ENCODE measurements at places on chromosomes 12 and 14.

GRCh38 chr12:58033831-58034230 lies 92.5 kb downstream of the ATP23 start:
- no peak for DNase-seq

- peak; percentile 68 for DNase-seq
These were observed 201.7 kb downstream of the EXOC5 start for GRCh38 chr14:57066887-57067513.

DNA sequence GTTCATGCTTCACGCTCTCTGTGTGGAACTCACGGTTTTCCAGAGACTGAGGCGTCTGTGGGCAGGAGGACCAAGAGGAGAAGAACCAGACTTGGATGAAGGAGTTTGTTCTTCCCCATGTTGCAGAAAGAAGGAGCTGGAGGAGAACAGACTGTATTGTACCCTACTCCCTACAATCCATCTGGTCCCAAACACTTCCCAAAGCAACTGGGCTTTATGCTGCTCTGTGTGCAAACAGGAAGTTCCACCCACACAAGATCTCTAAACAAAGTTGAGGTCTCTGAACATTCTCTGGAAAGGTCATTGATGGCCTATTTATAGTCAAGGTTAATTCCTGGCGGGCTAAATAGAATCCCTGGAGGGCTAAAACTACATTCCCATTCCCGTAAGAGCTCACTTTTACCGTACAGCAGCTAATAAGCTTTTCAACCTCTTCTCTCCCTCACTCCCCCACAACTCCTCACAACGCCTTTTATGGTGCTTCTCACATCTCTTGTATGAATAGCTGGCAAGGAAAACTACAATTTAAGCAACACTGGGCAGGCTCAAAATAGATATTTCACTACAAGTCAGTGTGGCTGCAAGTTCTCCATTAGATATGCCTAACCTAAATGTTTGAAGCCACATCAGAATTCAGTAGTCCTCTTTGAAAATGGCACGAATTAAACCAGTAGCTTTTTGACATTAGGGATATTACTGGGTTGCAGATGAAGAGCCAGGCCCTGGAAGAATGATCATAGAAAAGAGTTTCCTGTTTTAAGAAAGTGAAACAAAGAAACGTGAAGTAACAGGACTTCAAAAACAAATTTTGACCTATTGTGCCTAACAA lies at the start of gene A2M:
Gene A2M, minus strand, starts transcription at position 189 of the 829 bp plus-strand sequence. Its CDS starts 70 bp downstream, at position 119.
- DNase-seq = peak; percentile 72

DNA sequence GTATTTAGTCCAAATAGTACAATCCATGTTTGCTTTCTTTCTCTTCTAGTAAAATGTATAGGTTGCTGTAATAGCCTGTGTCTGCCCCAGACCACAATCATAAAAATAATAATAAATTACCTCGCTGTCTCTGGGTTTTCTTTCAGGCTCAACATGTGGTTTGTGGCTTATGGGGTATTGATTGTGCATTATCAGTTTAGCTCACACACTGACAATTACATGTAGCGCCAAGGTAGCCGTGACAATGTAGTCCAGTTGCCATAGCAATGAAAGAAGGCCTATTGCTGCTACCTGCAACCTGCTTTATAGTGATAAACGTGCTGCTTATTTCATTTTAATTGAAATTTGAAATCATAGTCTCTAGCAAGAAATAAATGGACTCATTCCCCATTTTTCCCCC lies 1009.8 kb downstream of the NRXN3 start:
- DNase-seq = no peak

DNA sequence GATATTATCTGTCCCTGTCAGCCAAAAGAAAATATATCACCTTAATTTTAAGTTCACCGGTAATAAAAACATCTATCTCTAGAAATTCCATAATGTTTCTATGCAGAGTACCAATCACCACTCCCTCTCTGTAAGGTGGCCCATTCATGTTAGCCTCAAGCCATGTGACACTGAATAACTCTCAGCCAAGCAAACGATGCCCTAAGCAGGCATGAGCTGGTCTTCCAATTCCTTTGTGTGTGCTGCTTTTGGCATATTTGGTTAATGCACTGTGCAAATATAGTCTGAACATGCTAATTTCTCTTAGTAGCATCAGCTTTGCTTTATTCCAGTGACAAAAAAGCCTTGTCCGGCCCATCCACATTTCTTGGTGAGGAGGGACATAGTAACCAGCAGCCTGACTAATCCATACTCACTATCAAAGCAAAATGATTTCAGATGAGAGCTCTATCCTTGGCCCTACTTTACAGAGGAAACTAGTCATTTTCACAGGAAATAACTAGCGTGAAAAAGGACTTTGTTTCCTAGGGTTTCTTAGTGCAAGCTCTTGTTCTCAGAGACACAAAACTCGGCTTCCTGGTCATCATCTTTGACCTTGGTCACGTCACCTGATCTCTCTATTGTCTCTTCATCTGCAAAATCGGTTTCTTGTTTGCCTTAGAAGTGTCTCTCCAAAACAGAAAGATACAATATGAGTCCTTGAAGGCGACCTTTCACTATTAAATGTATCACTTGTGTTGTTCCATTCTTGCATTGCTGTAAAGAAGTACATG lies 59.2 kb upstream of the RTRAF start:
- no peak for DNase-seq

- DNase-seq = no peak
These were observed 94.3 kb downstream of the C12orf42 start for GRCh38 chr12:103401421-103401820.

- DNase-seq = no peak
These were observed 31.4 kb upstream of the RTRAF start for GRCh38 chr14:51957950-51958349.

- peak; percentile 90 for DNase-seq
These were observed 22.3 kb downstream of the CKB start for GRCh38 chr14:103500148-103500990.

GRCh38 chr12:98750511-98750910 lies 105.4 kb downstream of the APAF1 start:
- peak; percentile 47 for DNase-seq

Data from left lung (tissue), 14 donors.